NCI-H774 (cell line): ENCODE measurements at places on chromosomes 2 and 18.

GRCh38 chr2:110941226-110941625, 179.5 kb upstream of the BCL2L11 start:
- DNase-seq, result no peak

DNA sequence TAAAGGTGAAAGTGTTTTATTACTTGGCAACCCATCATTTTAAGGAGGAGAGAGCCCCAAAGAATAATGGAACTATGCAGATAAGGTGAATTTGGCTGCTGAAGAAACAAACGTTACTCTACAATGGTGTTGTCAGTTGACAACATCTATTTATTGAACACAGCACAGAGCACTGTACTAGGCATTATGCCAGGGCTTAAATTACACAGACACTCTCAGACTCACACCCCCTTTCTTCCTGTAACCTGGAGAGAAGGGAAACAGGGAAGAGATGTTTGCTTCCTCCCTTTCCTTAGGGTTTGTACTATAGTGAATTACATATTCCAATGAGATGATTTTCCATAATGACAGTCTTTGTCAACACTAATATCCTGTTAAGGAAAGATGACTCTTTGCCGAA, 94.0 kb upstream of the ATP5MC3 start:
- DNase-seq, result no peak

- no peak for DNase-seq
Observed at GRCh38 chr2:226687641-226688253, 111.9 kb downstream of the IRS1 start.

- DNase-seq, result no peak
Observed at GRCh38 chr2:86598966-86599365, 24.7 kb downstream of the RNF103 start.

DNA sequence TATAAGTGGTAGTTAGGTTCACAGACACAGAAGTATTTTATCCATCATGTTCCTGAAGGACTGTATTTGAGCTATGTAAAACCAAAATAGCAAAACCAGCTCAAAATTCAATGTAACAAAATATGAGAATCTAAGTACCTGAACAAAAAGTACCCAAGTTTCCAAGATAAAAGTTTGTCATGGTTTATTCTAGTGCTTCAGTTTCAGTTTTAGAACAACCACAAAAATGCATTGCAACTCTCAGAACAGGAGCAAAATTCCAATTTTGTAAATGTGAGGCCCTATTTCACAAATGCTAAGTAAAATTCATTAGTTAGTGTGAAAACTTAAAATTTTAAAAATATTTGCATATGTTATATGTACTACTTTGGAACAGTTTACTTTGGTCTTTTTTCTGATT, 5.0 kb upstream of the ALPK2 start:
- DNase-seq, result no peak

GRCh38 chr2:141791521-141791920, 339.3 kb downstream of the LRP1B start:
- DNase-seq, result no peak

- DNase-seq, result peak; percentile 76
Observed at GRCh38 chr2:218322768-218323525, 30.6 kb upstream of the TMBIM1 start.

GRCh38 chr2:29917781-29918180, 3.6 kb downstream of the ALK start:
- DNase-seq, result no peak

GRCh38 chr2:9288233-9288632, 81.6 kb downstream of the ASAP2 start:
- no peak for DNase-seq

DNA sequence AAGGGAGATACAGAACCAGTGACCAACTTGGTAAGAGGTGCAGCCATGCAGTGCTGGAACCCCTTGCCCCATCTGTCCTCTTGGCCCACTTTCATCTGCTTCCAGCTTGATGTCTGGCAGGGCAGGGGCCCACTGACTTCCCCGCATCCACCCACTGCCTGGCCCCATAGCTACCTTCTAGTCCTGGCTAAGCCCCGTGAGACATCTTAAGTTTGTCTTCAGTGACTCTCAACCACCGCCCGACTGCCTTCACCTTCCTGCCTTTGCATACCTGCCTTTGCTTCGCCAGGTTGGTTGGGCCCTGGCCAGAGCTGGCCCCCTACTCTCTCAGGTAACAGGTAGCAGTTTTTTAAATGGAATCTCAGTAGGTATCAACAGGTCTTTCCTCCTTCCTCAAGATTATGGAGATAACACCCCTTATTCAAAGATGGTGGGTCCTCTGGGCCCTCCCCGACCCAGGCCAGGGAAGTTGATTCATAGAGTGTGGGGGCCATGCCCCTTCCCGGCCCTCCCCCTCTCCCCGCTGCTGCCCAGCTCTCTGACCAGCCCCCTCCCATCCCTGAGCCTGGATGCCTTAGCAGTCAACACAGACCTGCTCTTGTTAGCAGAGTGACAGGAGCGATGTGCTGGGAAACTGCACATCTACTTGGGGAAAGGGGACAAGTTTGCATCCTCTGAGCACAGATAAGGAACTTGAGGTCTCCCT, 2.8 kb downstream of the ARID5A start:
- no peak for DNase-seq

GRCh38 chr2:238970553-238971081, 122.7 kb downstream of the TWIST2 start:
- peak; percentile 27 for DNase-seq

GRCh38 chr2:3432693-3433338, 53.3 kb downstream of the TRAPPC12 start:
- DNase-seq, result no peak

DNA sequence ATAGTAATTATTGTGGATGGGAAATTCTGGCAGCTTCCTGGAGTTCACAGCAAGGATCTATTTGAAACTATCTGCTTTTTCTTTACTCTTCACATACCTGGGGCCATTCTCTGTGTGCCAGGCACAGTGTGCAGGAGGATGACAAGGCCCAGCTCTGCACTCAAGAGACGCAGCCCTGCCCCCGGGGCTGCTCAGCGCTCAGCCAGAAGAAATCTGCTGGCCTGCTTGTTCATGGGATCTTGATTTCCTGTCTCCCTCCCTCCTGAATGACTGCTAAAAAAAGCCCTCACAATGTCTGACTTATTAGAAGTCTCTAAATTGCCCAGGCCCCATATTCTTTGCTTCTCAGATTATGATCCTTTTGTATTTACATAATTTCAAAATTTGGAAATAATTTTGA, 210.9 kb downstream of the DCDC2C start:
- DNase-seq, result no peak

DNA sequence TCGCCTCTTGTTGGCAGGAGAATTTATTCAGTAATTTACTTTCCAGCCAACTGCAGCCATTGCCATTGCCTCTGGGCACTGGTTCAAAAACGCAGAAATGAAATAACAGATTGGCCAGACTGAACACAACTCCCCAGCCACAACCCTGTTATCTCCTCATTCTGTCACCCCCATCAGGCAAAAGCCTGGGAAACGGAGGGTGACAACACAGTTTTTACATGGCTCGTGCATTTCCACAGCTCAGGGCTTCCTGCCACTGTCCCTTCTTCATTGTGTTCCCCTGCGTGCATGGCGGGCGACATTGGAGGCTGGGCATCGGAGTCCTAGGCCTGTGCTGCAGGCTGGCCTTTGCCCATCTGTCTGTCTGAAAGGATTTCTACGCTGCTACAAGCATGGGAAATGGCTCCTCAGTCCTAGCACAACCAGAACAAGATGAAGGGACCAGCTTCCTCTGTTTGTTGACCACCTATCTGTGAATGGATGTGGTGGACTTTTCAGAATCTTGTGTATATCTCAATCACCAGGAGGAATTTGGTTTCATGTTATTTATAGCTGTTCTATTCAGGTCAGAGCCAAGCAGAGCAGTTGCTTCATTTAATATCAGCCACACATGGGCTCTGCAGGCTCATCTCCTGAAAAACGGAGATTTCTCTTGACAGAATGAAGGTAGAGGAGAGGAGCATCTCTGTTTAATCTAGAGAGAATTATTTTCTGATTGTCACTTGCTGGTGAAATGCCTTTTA, 107.0 kb downstream of the MGAT5 start:
- DNase-seq, result no peak

DNA sequence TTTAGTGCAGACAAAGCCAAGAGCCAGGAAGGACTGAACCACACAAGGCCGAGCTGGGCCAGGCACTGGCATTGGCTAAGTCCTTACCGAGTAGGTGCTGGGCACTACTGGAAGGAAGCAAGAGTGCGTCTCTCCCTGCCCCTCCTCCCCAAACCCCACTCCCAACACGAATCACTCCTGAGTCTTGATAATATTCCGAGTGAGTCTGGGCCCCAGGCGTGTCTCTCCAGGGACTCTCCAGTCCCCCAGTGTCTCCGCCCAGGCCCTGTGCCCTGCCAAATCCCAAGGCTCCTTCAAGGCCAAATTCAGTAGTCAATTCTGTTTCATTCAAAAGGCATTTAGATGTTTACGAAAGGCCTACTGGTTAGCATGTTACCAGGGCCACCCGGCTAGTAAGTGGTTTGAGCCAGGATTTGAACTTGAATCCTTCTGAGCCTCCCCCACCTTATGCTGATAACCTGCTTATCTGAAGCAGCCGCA, 82.8 kb downstream of the GLI2 start:
- DNase-seq, result no peak

- no peak for DNase-seq
Observed at GRCh38 chr2:137944714-137945113, 19.6 kb upstream of the HNMT start.

GRCh38 chr2:153546358-153546757, 67.8 kb upstream of the RPRM start:
- no peak for DNase-seq

DNA sequence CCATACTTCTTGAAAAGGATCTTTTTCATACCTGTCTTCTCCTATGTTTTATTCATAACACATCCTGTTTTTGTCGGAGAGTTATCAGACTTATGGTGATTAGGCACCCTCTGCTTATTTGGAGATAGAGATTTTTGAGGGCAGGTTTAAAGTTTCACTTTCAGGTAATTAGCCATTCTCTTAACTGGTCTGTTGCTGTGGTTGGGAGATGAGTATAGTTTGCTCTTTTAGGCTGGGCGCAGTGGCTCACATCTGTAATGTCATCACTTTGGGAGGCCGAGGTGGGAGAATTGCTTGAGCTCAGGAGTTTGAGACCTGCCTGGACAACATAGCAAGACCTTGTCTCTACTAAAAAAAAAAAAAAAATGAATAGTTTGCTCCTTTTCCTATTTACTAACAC, 25.3 kb downstream of the SFTPB start:
- DNase-seq, result no peak

DNA sequence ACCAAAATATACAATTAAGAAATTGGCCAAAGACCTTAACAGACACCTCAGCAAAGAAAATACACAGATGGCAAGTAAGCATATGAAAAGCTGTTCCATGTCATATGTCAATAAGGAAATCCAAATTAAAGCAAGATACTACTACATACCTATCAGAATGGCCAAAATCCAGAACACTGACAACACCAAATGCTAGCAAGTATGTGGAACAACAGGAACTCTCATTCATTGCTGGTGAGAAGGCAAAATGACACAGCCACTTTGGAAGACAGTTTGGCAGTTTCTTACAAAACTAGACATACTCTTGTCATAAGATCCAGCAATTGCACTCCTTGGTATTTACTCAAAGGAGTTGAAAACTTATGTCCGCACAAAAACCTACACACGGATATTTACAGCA, 20.3 kb upstream of the DNAJC10 start:
- no peak for DNase-seq

DNA sequence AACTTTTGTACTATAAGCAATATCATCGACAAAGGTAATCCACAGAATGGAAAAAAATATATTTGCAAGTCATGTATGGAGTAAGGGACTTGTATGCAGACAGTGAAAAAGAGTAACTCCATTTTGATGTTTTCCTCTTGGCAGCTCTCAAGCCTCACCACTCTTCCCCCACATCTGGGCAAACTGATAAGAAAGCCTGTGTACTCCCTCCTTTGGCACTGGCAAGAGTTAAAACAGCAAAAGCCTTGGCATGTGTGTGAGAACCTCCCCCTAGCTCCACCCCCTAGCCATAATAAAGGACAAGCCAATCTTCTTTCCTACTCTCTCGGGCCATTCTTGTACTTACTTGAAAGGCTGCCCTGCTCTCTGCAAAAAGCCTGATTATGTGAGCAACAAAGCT, 335.2 kb downstream of the LRATD1 start:
- DNase-seq, result no peak

DNA sequence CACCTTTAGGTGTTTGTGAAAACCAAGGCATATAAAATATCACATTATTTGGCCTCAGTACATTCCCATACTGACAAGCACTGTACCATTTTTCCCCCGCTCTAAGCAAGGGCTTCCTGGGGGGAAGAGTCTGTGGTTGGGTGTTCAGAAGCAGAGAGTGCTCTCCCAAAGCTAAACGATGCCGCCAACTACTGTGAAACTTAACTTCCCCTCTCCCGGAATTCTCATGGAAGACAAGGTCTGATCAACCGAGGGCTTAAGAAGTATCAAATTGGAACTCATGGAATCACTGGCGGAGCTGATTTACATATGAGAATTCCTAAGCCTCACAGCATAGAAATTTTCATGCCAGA, 433 bp upstream of the MFF start:
- no peak for DNase-seq

DNA sequence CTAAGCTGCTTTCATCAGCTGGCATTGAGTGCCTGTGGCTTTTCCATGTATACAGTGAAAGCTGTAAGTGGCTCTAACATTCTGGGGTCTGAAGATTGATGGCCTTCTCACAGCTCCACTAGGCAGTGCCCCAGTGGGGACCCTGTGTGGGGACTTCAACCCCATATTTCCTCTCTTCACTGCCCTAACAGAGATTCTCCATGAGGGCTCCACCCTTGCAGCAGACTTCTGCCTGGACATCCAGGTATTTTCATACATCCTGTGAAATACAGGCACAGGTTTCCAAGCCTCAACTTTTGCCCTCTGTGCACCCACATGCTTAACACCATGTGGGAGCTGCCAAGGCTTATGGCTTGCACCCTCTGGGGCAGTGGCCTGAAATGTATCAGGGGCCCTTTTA, 188.2 kb upstream of the SYT4 start:
- DNase-seq, result no peak

GRCh38 chr2:75356865-75357264, 157.5 kb upstream of the TACR1 start:
- DNase-seq, result no peak

DNA sequence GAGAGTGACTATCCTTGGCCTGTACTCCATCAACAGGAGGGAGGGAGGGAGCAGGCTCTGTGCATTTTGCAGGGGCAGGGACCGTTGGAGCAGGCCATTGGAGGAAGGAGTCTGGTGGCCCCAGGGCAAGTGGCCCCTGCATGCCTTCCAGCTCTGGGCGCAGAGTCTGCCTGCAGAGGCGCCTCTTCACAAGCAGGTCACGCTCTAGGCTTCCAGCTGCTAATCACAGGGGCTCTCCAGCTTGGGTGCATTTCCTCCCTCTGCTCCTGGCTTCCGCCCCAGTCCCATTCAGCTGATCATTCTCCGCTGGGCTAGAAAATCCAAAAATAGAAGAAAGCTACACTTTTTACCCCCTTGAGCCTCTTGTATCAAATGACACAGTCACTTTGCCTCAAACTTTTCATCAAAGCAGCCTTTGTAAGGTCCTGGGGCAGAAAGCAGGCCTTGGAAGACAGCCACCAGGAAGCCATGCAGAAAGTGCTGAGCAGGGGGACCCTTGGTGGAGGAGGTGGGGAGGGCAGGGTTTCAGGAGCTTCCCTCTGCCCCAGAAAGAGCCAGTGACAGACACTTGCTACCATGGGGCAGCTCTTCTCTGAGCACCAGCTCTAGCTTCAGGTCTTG, 11.3 kb downstream of the TMEM247 start:
- no peak for DNase-seq

GRCh38 chr2:85323351-85323987, 4.3 kb downstream of the TGOLN2 start:
- DNase-seq, result no peak
